ENCODE measurements at places on chromosomes 5 and 9.

DNA sequence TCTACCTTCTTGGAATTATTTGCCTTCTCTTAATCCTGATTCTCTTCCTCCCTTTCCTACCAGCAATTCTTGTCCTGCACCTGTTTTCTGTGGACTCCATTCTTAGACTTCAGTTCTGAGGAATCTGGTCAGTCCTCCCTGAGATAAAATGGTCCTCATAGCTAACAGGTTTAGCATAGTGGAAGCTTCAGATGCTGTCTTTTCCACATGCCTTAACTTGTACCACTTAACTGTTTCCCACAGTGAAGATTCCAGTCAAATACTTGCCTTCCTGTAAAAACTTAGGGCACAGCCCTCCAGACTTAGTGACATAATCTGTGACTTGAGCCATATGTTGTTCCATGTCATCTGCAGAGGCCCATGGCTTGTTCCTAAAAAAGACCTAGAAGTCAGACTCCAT is 261.3 kb downstream of the CWC27 start:
- DNase-seq: no peak

- DNase-seq: no peak
These were observed 197.0 kb upstream of the VLDLR start for GRCh38 chr9:2424619-2425033.

GRCh38 chr5:149210225-149210624 is 61.4 kb upstream of the AFAP1L1 start:
- DNase-seq: no peak

- peak; percentile 59 for DNase-seq
These were observed 8.0 kb downstream of the NTNG2 start for GRCh38 chr9:132169672-132170392.

- DNase-seq: no peak
These were observed 118.0 kb downstream of the VAV2 start for GRCh38 chr9:133874060-133874657.

- DNase-seq: no peak
These were observed 1.5 kb downstream of the PCSK1 start for GRCh38 chr5:96431376-96432187.

DNA sequence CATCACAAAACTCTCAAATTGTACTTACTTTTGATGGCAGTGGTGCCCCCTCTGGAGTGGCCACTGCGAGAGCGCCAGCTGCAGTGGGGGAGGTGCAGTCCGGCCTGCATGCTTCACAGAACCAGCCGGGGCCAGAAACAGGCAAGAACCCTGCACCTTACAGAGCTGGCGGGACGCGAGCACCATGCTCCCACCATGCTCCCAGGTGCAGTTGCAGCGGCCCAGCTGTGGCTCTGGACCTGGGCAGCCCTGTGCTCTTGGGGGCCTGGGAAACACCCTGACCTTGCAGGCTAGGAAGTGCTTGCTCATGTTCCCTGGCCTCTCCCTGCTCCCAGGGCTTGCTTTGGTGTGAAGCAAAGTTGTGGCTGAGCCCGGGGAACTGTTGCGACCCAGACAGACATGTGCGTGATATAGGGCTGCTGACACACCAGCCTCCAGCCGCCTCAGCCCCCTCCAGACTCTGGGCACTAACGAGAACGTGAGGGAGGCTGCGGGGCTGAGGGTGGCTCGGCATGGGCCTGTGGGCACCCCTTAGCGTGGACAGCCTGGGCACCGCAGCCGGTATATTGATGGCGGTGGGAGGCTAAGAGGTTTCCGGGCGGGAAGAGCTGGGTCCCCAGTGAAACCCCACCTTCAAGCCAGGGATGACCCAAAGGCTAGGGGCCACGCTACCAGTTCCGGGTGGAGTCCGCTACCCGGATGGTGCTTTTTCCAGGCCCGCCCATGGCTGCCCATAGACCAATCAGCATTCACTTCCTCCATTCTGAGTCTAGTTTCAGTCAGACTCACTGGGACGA is 1809.9 kb upstream of the ACO1 start:
- no peak for DNase-seq

DNA sequence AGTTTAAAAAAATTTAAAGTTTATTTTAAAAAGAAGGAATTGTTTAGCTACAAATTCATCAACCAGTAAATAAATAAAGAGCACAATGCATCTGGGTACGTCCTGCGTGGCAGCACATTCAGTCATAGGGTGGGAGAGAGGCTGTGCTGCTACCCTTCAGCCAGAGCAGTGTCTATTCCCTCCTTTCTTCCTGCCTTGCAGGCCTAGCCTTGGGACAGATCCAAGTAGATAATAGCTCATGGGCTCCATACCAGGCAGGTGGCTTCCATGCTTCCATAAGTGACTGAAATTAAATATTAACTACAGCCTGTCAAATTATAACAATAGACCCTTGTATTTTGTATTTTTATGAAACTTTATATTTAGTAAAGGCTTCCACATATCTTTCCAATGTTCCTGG is 408.3 kb upstream of the RGMB start:
- no peak for DNase-seq

DNA sequence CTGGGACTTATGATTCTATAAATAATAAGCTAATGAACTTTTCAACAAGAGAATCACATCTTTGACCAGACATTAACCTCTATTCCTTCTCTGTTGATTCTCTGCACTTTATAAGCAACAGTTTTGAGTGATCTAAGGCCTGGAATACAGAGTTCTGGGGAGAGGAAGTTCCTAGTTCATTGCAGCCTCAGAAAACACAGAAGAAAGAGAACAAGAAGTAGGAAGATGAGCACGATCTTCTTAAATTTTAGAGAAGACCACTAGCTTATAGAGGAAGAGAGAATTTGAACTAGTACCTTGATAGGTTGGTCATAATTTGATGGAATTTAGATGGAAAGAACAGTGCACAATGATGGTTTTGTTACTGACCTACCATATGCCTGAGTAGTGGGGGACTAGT is 8.5 kb upstream of the C9orf72 start:
- no peak for DNase-seq

DNA sequence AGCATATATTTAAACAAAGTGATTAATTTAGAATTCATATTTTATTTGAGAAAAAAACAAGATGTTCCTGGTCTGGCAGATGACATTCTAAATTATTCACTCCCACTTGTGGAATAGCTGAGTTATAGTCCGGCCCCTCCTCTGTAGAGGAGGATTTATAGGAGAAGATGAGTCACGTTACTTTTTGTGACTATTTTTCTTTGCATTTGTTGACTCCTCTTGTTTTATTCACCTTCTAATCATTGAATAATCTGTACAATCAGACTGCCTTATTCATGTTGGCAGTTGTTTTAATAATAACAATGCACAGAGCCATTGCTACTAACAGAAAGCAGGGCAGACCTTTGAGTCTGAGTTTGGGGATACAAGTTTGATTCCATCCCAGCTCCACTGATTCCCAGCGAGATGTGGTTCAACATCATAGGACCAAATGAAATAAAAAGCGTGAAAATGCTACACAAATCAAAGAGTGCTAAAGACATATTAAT is 23.2 kb downstream of the DOCK8 start:
- DNase-seq: no peak

GRCh38 chr9:19155106-19155935 is 28.0 kb upstream of the PLIN2 start:
- DNase-seq: no peak

DNA sequence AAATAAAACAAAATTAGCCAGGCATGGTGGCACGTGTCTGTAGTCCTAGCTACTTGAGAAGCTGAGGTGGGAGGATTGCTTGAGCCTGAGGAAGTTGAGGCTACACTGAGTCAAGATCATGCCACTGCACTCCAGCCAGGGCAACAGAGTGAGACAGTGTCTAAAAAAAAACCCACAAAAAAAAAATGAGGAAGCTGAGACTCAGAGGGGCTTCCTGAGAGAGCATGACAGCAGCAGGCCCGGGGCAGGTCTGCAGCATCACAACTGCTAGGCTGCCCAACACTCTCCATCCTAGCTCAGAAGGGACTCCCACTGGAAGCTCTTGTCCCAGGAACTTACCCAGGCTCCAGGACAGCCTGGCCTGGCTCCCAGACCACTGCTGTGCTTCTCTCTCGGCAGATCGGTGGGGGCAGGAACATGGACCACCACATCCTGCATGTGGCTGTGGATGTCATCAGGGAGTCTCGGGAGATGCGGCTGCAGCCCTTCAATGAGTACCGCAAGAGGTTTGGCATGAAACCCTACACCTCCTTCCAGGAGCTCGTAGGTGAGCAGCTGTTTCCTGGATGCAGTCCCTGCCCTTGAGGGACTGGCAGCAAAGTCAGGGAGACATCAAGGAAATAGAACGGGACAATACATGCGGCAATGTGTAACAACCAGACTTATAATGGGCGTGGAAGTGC is 19.1 kb downstream of the PTGS1 start:
- peak; percentile 42 for DNase-seq

DNA sequence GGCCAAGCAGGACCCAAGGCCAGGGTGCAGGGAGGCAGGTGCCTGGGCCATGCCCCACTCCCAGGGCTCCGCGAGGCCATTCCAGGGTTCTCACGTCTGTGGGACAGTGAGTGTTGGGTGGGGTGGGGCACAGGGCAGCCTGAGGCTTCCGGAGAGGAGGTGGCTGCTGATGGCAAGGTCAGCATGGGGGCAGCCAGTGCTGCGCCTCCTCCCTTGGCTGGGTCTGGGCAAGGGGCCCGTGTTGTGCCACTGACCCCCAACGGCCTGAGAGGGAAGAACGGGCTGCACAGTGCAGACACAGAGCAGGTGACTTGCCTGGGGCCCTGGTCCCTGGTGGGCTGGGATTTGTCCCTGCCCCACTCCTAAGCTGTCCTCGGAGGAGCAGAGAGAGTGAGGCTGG is 82.1 kb downstream of the RXRA start:
- DNase-seq: no peak

- DNase-seq: no peak
These were observed 58.3 kb upstream of the PLPP1 start for GRCh38 chr5:55593115-55593472.

GRCh38 chr5:10118150-10118549 is 131.5 kb downstream of the ATPSCKMT start:
- DNase-seq: no peak

Measured in activated B cell treated with CpG ODN at 0.5 μM for 24 hours (primary cell).